ENCODE measurements at places on chromosomes 13 and 19. TPM values are rescaled to one million over a fixed set of nuclear protein-coding genes. Genes with fewer than 3 reads are reported as not detected.

DNA sequence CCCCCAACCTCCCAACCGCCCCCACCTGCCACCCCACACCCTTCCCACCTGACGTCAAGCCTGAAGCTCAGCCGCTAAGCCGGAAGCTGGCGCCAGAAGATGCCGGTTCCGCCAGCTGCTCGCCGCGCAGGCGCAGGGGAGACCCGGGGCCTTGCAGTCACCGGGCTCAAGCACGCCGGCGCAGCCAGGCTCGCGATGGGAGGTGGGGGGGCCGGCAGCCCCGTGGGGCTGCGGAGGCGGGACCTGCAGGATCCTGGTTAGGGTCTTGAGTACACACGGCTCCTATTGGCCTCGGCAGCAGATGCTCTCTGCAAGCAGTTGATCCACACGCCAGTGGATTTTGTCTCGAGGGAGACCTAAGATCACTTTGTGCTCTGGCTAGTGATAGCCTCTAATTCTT, at the start of gene LIG4:
Gene LIG4, minus strand, starts transcription at position 101 of the 400 bp plus-strand sequence. CDS start 4,268 bp downstream, outside the sequence.
- no peaks in the 10 kb centered on the region for H3K27me3 ChIP-seq
- H3K4me3 ChIP-seq = peak within 1 kb of the TSS; percentile 61
- H3K36me3 ChIP-seq = no peaks in the 10 kb centered on the region
- H3K4me1 ChIP-seq = peaks cover 41% of the 10 kb centered on the region

DNA sequence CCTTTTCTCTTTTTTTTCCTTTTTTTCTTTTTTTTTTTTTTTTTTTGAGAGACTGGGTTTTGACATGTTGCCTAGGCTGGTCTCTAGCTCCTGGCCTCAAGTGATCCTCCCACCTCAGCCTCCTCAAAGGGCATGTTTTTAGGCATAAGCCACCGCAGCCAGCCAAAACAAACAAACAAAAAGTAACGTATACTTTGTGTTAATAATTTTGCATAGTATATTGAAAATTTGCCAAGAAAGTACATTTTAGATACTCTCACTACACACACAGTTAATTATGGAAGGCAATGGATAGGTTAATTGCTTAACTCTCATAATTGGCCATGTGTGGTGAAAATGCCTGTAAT, 1.6 kb upstream of the RAB11B start:
- H3K27me3 ChIP-seq = no peaks in the 10 kb centered on the region
- H3K36me3 ChIP-seq = no peaks in the 10 kb centered on the region
- no peak for DNase-seq
- peak overlapping the region; percentile 56 for H3K4me3 ChIP-seq

GRCh38 chr19:47433121-47433520, 13.8 kb upstream of the MEIS3 start:
- peaks cover 7% of the 10 kb centered on the region for H3K4me1 ChIP-seq
- H3K27me3 ChIP-seq = no peaks in the 10 kb centered on the region
- no peaks in the 10 kb centered on the region for H3K36me3 ChIP-seq

DNA sequence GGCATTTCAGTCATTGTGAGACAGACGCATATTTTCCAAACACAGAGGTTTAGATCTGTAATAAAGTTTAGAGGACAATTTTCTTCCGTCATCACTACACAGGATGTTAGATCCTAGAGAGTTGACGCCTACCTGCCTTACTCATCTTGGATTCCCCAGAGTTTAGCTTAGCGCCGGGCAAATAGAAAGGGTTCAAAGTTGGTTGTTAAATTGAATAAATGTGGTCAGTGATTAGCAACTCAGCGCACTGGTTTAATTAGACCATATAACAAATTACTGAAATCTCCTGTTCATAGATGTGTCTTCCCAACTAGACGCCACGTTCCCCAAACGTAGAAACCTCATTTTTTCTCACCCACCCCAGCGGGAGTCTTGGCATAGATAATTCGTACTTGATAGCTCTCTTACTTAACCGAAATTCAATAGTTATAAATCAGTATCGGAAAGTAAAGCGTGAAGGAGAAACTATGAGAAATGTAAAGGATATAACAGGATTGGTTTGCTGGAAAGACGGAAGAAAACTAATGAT, 726 bp upstream of the UFM1 start:
- H3K27ac ChIP-seq = peak overlapping the region; percentile 78
- H3K36me3 ChIP-seq = no peaks in the 10 kb centered on the region
- H3K27me3 ChIP-seq = no peaks in the 10 kb centered on the region

DNA sequence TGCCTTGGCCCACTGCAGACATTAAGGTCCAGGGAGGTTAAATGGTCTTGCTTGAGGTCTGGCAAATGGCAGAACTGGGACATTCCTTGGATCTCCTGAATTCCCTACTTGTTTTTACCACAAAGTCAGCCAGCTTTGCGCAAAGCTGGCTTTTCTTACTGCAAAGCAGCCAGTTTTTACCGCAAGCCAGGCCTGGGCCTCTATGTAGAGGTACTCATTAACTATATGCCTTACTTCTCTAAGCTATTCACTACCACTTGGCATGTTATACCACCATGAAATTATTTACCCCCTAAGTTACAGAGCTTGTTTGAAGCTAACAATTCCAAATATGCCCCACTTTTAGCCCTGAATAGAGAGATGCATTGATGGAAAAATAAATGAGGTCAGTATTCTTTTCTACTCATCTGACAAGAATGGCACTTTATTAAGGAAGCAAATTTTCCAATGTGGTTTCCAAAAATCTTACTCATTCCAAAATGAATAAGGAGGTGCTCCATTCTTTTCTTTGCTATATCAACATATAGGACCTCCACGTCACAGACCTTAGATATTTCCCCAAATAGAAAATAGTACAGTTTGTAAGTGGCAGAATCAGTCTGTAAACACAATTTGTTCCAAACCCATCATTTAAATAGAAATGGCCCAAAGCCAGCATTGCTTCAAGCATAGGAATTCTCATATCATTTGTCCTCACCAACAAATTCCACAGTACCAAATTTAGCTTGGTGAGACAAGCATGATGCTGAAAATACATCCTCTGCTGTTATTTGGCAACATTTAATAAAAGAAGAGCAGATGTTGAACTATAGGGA, 143.9 kb upstream of the TSC22D1 start:
- H3K27me3 ChIP-seq = no peaks in the 10 kb centered on the region
- no peak for DNase-seq
- no peaks in the 10 kb centered on the region for H3K36me3 ChIP-seq
- H3K4me3 ChIP-seq = no peak overlapping the region

GRCh38 chr13:108560093-108560492, 69.3 kb upstream of the MYO16 start:
- H3K36me3 ChIP-seq = no peaks in the 10 kb centered on the region
- DNase-seq = no peak
- no peaks in the 10 kb centered on the region for H3K27me3 ChIP-seq
- H3K27ac ChIP-seq = no peak overlapping the region

DNA sequence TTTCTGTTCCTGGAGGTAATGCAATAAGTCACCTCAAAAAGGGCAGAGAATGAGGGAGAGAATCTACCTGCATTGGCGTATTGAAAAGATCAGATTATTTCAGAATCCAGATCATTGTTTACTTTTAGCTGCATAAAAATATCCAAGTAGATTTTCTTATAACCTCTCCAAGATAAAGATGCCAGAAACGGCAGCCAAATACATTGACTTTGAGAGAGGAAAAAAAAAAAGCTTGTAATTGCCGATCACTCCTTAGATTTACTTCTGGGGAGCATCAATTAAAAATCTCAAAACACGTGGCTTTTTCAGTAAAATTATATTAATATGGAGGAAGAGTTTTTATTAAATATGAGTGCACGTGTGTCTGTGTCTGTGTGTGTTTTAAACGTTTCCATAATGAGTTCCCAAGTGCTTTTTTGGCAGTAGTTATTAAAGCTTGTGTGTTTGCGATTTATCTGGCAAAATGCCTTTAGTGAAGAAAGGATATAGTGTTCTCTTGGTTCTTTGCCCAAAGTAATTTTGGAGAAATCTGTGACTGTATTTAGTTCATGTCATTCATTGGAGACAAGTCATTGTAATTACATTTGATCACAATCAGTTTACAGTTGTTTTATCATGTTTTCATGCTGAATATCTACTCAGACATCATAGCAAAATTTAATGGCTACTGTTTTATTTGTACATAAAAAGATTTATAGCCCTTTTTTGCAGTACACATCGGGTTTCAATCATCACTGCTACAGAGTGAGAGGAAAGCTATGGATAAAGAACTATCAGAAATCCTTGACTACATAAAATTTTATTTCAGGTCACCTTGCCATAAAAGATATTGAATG, 176.1 kb downstream of the TM9SF2 start:
- H3K4me3 ChIP-seq = no peak overlapping the region
- H3K36me3 ChIP-seq = no peaks in the 10 kb centered on the region
- no peaks in the 10 kb centered on the region for H3K27me3 ChIP-seq
- H3K27ac ChIP-seq = no peak overlapping the region

DNA sequence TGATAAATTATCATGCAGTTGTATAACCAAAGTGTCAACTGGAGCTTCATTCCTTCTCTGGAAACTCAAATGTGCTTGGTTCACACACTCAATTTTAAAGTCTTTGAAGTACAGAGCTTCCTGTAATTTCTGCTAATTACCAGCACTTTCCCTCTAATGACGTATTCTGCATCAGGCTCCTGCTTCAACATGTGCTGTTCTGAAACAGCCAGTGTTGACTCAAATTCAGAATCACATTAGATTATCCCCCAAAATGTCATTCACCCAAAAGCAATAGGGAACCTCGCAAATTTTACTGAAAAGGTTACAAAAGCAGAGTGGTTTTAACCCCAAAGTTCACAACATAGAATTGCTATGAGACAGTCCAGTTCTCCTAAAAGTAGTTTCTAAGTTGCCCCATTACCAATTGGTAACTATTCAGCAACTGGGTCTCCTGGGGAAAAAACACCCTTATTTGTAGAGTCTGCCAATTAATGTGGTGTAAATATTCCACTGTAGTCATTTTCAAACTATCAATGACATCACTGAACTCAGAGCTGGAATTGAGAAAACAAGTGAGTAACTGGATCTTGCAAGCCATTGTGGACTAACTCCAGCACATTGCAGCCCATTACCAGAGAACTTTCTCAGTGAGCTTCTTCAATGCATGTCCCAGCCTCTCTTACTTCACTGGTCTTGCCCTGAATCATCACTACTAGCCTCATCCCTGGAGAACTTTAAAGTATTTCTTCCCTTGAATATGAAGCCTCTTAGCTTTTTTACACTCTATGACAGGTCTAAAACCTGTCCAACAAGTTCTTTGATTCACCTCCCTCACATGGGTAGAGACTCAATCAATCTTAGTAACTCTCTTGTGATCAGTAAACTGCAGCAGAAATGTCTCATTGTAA, 955.4 kb downstream of the EFNB2 start:
- no peak overlapping the region for H3K4me3 ChIP-seq
- no peak for DNase-seq
- H3K36me3 ChIP-seq = no peaks in the 10 kb centered on the region
- H3K27ac ChIP-seq = no peak overlapping the region

GRCh38 chr13:44012910-44013757, 133.4 kb downstream of the LACC1 start:
- H3K36me3 ChIP-seq = no peaks in the 10 kb centered on the region
- H3K4me3 ChIP-seq = no peak overlapping the region
- no peak overlapping the region for H3K27ac ChIP-seq
- no peak for DNase-seq

DNA sequence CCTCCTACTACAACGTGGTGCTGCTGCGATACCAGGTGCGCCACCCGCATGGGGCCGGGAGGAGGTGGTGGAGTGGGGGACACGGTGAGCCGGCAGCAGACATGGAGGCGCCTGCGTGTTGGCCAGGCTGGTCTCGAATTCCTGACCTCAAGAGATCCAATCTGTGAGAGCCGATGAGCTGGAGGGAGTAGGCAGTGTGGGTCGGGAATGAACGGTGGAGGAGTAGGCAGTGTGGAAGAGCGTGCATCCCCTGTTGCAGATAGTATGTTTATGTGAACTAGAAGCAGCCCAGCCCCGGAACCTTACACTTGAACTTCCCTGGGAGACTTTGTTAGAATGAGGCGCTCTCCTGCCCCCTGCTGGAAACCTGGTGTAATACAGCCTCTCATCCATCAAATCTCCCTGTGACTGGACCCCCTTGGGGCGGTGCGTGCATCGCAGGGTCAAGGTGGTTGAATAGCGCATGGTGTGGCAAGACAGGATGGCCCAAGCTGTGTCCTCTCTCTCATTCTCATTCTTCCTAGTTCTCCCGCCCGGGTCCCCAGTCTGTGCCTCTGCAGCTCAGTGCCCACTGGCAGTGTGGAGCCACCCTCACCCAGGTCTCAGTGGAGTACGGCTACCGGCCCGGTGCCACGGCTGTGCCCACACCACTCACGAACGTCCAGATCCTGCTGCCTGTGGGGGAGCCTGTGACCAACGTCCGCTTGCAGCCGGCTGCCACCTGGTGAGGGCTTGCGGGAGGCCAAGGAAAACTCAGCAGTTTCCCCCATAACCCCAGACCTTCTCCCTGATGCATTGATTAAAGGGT, 10.5 kb upstream of the B3GNT3 start:
- no peak overlapping the region for H3K27ac ChIP-seq
- H3K36me3 ChIP-seq = no peaks in the 10 kb centered on the region
- H3K27me3 ChIP-seq = no peaks in the 10 kb centered on the region
- no peaks in the 10 kb centered on the region for H3K4me1 ChIP-seq

- H3K27ac ChIP-seq = no peak overlapping the region
- peaks cover 1% of the 10 kb centered on the region for H3K36me3 ChIP-seq
- H3K4me3 ChIP-seq = no peak overlapping the region
- no peaks in the 10 kb centered on the region for H3K27me3 ChIP-seq
- no peak for DNase-seq
Measured at GRCh38 chr19:41395355-41395754, 1.8 kb downstream of the EXOSC5 start.

- DNase-seq = no peak
- no peak overlapping the region for H3K27ac ChIP-seq
- no peaks in the 10 kb centered on the region for H3K4me1 ChIP-seq
Measured at GRCh38 chr13:44211704-44212346, 161.8 kb upstream of the SERP2 start.

DNA sequence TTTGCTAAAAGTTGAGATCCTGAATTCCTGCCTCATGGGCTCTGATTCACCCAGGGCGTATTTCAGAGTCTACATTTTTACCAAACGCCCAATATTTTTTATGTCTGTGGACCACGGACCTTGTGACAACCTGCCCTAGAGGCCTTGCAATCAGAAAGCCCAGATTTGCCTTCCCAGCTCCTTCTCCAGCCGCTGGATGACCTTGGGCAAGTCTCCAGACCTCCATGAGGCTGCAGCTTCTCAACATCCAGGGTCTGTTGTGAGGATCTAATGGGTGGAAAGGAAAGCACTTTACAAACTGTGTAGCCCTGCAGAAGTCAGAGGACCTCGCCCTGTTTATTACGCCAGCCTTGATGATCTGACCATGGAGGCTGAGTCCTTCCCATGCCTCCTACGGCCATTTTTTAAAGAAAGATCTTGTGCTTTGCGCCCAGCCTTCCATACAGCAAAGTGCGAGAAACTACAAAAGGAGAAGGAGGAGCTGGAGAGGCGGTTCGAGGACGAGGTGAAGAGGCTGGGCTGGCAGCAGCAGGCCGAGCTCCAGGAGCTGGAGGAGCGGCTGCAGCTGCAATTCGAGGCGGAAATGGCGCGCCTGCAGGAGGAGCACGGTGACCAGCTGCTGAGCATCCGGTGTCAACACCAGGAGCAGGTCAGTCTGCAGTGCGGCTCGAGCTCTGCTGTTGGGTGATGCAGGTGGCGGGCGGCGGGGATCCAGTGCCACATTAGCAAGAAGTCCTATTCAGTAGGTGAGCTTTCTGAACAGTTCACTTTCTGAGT, 115.6 kb downstream of the SLC7A1 start:
- H3K4me3 ChIP-seq = no peak overlapping the region
- no peaks in the 10 kb centered on the region for H3K4me1 ChIP-seq
- no peaks in the 10 kb centered on the region for H3K27me3 ChIP-seq
- no peak overlapping the region for H3K27ac ChIP-seq

Gene KANK2
- 15.0 TPM for polyA plus RNA-seq

Gene CALR3
- not detected for polyA plus RNA-seq

Data from liver (tissue), 10 donors.